ENCODE measurements at places on chromosomes 11 and 22.

- no peak for DNase-seq
Observed at GRCh38 chr11:97732011-97732632, 1288.6 kb upstream of the CNTN5 start.

- DNase-seq, result no peak
Observed at GRCh38 chr11:11217289-11217928, 135.6 kb downstream of the CSNK2A3 start.

- no peak for DNase-seq
Observed at GRCh38 chr22:35312198-35313059, 12.7 kb downstream of the TOM1 start.

GRCh38 chr22:33302549-33302948 is 244.4 kb upstream of the SYN3 start:
- DNase-seq, result no peak

DNA sequence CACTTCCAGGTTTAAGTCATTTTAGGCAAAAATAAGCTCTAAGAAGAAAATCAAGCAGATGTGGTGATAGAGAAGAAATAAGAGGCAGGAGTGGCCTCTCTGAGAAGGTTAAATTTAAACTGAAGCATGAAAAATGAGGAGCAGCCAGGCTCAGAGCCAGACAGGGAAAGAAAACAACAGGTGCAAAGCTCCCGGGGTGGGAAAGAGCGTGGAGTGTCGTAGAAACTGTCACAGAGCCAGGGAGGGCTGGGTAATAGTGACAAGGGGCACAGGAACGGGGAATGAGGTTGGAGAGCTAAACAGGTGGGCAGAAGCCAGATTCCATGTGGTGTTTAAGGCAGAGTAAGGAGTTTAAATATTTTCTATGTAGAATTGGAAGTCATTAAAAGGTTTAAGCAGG is 132.1 kb upstream of the BLID start:
- no peak for DNase-seq

GRCh38 chr11:135033540-135033939 is 621.5 kb upstream of the B3GAT1 start:
- no peak for DNase-seq

DNA sequence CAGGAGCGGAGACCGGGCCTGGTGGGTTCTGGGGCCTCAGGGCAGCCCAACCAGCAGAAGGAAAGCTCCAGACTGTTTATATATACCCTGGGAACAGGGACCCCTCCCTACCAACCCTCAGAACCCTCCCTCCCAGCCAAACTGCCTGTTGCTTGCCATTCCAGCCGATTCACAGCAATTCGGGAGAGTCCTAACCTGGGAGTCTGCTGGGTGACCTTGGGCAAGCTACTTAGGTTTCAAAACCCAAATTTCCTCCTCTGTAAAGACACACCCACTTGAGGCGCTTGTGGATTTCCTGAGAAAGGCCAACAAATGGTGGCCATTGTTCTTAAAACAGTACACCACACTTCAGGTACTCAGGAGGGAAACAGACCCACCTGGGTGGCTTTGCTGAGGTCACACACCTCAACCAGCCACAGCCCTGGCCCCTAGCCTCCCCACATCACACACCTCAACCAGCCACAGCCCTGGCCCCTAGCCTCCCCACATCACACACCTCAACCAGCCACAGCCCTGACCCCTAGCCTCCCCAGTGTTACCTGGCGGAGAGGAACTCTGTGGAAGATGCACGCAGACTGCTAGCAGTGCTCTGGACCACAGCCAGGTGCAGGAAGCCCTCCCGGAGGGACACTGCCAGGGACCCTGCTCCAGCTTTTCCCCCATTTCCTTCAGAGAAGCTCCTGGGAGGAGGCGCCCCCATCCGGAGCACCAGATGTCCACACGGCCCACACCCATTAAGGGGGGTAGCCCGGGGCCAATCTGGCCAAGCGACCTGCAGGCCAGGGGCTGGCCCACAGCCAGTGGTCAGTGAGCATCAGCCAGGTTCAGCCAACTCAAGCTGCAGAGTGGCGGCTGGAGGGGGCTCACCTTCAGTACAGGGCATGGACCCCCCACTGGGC is 6.2 kb downstream of the SHISA8 start:
- no peak for DNase-seq

- no peak for DNase-seq
Observed at GRCh38 chr11:117906710-117907109, 22.5 kb downstream of the TMPRSS13 start.

DNA sequence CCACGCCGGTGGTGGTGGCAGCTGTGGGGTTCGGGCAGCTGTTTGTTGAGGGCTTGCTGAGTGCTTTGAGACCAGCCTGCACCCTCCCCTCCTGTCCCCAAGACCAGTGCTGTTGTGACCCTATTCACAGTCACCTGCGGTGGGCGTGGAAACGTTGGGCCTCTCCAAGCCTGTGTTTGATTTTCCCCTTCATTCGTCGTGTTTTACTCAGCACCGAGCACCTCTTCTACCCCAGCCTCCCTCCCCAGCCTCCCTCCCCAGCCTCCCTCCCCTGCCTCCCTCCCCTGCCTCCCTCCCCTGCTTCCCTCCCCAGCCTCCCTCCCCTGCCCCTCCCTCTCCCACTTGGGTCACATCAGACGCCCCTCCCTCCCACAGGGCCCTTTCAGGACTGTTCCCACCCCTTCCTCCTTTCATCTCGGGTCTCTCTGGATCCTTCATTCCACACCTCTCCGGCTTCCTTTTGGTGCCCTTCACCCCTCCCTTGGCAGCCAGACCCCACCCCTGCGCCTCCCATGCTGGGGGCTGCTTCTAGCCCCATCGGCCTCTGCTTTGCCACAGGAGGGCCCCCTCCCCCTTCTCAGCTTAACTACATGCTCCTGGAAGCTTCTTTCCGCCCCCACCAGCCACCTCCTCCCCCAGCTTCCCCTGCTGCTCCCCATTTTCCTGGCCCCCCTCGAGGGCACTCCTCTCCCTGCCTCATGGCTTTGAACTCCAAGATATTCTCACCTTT is 14.8 kb downstream of the FRMD8 start:
- DNase-seq, result no peak

GRCh38 chr11:19200410-19201201 is 1.2 kb downstream of the CSRP3 start:
- DNase-seq, result no peak

DNA sequence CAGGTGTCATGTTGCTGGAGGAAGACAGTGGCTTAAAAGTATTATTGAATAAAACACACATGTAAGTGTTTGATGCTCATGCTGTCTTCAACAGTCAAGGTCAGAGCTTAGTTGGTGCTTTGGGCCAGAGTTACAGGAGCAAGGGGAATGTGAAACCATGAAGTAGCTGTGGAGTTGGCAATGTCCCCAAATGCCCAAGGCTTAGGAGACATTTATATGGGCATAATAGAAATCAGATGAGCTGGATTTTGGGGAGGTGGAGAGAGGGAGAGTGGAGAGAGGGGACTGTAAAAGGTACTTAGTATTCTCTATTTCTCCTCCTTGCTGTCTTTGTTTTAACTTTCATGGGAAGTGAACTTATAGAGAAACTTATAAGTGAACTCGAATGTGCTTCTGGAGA is 407.8 kb downstream of the ETS1 start:
- no peak for DNase-seq

DNA sequence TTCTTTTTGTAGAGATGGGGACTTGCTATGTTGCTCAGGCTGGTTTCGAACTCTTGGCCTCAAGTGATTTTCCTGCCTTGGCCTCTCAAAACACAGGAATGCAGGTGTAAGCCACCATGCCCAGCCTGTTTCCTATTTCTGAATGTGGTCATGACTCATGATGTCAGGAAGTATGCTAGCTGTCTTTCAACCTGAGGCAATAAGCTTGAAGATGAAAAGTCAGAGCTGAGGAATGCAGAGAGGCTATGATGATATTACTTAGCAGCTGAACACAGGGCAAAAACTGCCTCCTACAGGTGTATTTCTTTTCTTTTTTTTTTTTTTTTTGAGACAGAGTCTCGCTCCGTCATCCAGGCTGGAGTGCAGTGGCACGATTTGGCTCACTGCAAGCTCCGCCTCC is 9.0 kb upstream of the NUCB2 start:
- no peak for DNase-seq

DNA sequence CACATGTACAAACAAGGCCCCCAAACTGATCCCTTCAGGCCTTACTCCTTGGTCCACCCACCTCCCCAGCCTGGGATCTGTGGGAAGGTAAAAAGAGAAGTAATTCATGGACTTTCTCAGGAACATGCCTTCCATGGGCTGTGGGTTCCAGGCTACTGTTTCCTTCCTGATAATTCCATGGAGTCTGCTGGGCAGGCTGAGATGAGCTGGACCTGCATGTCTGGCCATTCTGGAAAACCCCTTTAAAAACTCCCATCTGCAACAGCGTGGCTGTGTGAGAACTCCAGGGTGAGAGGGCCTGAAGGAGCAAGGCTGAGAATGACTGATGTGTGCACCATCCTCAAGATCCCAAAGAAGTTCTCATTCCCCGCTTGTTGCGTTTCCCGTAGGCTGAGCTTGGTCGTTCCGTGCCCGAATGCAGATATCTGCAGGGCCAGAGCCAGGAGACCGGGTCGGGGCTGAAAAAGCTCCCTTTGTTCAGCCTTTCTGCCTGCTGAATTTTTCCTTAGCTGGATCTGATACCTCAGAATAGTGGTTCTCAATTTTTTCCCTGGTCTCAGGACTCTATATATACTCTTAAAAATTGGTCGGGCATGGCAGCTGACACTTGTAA is 72.9 kb downstream of the NAT10 start:
- no peak for DNase-seq

GRCh38 chr11:123428116-123428715 is 1.9 kb upstream of the GRAMD1B start:
- no peak for DNase-seq

DNA sequence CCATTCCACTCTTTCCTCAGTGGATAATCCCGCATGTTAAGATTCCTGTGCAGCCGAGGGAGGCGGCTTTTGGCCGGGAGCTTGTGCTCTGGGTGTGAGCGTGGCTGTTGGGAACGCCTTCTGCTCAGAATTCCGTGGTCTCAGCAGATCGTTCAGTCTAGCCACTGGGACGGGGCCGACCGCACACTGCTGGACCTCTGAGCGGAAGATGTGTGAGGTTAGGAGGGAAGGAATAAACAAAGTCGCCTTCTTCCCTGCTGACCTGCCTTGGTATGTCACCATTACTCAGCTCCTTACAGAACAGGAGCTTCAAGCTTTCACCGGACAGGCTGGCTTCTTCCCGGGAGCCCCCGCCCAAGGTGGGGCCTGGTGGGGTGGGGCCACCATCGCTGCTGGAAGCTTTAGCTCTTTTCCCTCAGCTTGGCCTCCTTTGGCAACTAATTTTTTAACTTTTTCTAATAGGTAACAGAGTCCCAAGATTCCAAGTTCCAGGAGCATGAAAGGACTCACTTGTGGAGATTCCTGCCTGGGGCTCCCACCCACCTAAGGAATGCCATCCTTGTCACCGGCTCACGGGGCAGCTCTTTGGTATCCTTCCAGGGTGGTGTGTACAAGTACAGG is 22.5 kb upstream of the SEPTIN5 start:
- DNase-seq, result no peak

GRCh38 chr22:30506507-30506968 is 1.0 kb upstream of the SEC14L4 start:
- no peak for DNase-seq

DNA sequence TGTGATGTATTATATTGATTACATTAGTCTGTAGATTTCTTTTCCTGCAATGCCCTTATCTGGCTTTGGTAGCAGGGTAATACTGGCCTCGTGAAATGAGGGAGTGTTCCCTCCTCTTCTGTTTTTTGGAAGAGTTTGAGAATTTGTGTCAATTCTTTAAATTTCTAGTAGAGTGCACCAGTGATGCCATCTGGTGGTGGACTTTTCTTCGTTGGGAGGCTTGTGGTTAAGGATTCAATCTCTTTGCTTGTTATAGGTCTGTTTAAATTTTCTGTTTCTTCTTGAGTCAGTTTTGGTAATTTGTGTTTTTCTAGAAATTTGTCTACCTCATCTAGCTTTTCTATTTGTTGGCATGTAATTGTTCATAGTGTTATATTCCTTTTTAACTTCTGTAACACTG is 18.9 kb downstream of the SHANK3 start:
- DNase-seq, result no peak

DNA sequence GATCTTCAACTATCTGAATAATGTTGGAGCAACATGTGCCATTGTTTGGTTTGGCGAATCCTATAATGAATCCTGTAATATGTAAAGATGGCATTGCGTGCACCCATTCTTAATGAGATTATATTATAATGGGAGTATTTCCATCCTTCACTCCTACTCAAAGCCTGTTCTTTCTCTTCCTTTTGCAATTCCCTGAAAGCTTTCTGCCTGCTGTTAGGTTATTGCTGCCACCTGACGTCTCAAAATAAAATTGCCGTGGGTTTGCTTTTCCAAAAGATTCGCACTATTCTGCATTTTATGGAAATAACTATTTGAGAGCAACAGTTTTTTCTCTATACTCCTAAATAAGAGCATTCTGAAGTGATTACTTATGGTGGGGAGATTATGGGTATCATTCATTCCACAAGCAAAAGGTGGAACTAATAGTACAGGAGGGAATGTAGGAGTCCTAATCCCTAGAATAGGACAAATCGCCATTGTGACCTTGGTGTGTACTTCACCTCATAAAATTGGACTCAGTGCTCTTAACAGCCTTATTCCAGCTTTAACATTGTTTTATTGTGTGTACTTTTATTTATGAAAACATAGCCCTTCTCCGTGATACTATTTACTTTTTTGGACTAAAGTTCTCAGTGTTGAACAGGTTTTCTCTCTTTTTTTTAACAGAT is 69.6 kb upstream of the ALKBH3 start:
- no peak for DNase-seq

DNA sequence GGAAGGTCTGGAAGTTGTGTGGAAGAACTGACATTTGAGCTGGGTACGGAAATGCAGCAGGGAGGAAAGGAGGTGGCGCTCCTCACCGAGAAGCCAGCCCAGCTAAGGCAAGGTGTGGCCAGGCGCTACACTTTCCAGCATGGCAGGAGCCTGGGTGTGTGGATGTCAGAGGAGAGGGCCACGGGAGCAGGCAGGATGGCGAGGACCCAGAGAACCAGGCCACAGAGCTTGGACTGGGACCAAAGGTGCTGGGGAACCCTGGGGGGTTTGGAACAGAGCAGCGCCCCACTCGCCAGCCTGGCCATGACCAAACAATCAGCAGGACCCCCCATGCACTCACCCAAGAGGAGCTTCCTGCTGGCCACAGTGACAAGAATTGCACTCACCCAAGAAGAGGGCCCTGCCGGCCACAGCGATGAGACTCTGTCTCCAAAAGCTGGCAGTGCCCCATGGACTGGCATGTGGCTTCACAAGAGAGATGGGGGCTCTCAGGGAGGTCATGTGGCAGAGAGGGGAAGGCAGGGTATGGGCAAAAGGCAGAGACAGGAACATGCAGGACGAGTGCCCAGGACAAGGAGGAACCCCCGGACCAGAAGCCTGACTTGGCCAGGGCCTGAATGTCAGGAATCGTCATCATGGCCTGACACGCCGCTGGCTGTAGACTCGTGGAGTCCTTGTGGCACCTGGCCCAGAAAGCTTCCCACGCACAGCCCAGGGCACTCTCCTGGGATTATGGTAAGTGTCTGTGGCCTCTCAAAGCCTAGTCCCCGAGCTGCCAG is 45.4 kb downstream of the IGF2 start:
- DNase-seq, result no peak

DNA sequence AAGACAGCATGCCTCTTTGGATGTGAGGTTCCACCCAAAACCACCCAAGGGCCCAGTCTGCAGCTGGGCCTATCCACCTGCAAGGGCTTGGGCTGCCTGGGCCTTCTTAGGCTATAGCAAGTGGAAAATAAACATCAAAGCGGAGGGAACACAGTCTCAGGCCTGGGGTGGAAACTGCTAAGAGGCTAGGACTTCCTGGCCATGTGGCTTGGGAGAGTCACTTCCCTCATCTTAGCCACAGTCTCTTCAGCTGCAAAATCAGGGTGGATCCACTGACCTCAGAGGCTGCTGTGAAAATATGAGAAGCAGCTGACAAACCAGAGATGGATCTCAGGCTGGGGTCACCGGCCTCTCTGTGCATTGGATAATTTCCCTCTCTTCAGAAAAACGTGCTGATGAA is 30.6 kb upstream of the TFIP11 start:
- DNase-seq, result no peak

Measured in activated T-cell treated with anti-CD3 and anti-CD28 coated beads for 48 hours (primary cell).